ENCODE measurements at places on chromosomes 2 and 18.
A peak's percentile ranks its signal among the peaks of the same experiment; 100 is the strongest.

DNA sequence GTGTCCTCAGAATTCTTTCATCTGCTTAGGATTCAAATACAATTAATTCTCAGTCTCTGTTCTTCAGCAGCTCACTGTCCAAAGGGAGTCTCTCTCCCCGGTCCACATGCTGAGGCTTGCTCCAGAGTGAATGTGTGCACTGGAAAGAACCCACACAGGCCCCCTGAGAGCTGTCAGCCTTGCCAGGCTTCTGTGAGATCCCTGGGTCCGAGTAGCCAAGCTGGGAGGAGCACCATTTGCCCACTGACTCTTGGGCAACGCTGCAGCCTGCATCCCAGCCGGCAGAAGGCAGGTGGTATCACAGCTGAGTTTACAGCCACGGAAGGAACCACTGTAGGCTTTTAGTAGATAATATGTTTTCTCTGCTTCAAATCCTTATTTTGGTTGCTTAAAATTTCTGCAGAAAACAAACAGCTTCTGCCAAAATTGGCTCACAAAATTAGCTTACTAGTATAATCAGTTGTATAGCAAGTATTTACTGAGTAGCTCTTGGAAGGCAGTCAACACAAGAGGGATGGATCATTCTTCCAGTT, 21.4 kb upstream of the LTBP1 start:
- DNase-seq, result no peak

- DNase-seq, result no peak
Measured at GRCh38 chr2:1771626-1772280, 27.4 kb upstream of the PXDN start.

DNA sequence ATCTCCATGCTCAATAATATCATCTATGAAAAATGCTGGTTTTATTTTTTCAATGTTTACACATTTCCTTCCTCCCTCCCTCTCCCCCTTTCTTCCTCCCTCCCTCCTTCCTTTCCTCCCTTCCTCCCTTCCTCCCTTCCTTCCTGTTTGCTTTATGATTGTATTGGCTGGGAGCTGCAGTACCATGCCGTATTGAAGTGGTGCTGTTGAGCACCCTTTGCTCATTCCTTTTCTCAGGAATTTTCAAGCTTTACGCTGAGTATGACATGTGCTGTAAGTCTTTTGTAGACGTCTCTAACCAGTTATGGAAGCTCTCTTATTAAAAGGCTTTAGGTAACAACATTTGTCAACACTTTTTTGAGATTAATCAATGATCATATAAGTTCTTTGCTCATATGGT, 100.4 kb downstream of the SNTG2 start:
- DNase-seq, result no peak

- no peak for DNase-seq
Measured at GRCh38 chr2:178550352-178550751, 70.1 kb downstream of the PLEKHA3 start.

GRCh38 chr2:53231908-53232307, 535.7 kb upstream of the CHAC2 start:
- DNase-seq, result no peak

DNA sequence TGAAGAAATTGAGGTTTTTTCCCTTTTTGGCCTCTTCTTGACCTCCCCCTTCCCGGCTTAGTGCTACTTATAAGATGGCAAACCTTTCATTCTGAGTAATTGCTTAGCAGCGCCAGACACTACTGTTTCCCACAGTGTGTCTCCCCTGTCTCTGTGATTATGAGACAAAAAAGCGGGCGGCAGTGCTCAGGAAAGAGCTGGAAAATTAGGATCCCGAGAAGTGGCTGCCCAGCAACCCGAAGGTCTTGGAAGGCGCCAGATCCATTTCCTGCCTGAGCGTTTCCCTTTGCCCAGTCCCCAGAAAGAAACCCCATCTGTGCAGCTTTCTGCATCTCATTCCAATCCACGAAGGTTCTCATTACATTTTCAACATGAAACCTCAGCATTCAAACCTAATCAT, 191.9 kb upstream of the APCDD1 start:
- DNase-seq, result no peak

- no peak for DNase-seq
Measured at GRCh38 chr2:42804338-42804737, 12.0 kb upstream of the HAAO start.

- no peak for DNase-seq
Measured at GRCh38 chr2:4898706-4899105, 793.5 kb upstream of the SOX11 start.

DNA sequence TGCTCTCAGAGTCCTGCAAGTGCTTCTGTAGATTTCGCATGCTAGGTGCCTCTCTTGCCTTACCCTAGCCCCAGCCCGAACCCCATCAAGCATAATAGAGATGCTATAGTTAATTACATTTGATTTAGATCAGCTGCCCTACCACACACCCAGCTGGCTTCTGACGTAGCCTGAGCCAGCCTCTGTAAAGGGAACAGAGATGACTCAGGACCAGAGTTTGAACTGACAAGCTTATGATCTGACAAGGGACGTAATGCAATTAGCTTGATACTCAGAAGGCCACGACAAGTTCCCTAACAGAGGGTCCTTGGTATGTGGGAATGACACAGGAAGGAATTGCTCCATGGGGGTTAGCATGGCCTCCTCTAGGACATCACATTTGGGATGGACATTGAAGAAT, 126.6 kb downstream of the LRATD1 start:
- DNase-seq, result no peak

DNA sequence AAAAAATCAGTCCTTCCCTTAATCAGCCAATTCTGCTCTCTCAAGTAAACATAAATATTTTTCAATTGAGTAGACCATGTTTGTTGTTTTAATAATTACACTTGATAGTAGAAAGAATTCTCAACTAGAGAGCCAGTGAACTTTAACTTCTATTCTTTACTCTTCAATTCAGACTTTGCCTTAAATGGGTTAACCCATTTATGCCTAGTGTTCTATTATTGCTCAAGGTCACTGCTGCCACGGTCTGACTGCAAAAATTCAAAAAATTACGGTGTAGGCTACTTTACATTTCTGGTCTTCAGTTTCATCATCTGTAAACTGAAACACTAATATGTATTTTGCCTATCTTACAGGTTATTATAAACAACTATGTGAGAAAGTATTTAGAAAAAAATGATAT, 103.1 kb downstream of the TLK1 start:
- DNase-seq, result no peak

DNA sequence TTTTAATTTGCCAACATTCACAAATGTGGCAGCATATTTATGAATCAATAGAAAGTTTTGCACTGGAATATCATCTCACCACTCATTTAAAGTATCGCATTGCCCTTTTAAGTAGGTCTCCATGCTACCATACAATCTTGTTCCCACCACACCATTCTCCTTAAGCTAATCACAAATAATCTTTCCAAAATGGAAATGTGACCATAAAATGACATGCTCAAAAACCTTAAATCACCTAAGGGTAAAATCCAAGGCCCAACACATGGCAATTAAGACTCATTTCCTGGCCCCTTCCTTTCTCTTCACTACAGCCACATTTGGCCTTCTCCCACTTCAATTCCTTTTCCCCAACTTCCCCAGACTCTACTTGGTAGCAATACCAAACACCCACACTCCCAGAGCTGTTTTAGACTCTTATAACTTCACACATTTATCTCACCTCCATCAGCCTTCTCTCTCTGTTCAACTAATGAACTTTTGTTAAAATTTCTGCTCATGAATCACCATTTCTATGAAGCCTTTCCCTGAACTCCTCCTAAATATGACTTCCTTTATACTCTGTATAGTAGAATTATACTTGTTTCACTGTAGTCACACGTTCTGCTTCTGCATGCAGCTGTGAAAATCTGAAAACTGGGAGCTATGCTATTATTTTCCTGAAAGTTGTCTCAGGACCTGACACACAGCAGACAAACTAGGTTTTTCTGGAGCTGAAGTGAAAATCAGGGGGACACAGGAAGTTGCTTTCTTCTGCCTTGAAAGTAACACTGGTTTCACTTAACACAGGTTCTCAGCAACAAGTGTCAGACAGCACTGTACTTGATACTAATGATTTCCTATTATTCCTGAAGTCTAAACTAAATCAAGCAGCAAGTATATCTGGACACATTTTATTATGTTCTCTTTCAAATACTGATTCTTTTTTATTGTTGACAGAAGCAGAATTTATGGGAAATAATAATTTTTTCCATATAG, 303.9 kb downstream of the ZEB2 start:
- peak; percentile 2 for DNase-seq

DNA sequence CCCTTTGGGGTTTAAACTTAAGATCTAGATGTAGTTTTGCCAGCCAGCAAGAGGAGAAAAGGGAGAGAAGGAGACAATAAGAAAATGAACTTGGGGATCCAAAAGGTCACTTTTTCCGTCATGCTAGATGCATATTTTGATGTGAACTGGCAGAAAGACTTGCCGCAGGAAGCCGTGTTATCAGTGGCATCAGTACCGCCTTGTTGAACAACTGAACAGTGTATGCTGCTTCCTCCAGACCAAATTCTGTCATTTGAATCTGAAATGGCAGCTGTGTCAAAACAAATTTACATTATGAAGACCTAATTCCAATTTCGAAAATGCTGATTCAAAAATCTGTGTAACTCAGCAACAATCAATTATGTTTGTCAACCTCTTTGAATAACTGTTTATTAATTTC, 42.1 kb downstream of the TMEM200C start:
- DNase-seq, result no peak

GRCh38 chr2:46812361-46813019, 103.1 kb downstream of the MCFD2 start:
- no peak for DNase-seq

DNA sequence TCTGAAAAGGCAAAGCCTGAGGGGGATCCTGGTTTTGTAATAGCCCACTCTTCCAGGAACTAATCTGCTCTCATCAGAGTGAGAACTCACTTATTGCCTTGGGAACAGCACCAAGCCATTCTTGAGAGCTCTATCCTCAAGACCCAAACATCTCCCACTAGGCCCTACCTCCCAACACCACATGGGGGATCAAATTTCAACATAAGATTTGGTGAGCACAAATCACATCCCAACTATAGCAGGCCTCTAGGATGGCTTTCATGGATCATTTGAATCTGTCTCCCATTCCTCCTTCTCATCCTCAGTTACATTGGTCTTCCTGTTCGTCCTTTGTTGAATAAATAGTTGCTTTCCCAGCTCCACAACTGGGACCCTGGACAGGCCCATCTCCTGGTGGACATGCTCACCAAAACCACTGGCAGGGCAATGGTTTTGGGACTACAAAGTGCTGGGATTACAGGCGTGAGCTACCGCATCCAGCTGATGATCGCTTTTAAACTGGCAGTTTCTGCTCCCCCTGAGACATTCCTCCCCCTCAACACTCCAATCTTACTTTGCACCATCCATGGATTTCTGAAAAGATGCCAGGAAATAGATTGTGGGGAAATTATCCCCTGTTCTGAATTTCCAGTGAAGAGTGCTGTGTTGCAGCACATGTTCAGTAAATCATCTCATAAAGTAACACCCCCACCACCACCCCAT, 42.6 kb downstream of the MCFD2 start:
- DNase-seq, result no peak

GRCh38 chr18:49304751-49305150, 155.7 kb downstream of the DYM start:
- no peak for DNase-seq

- no peak for DNase-seq
Measured at GRCh38 chr2:190420801-190421200, 12.6 kb downstream of the MFSD6 start.

GRCh38 chr18:3885209-3885792, 435.3 kb downstream of the TGIF1 start:
- DNase-seq, result no peak

GRCh38 chr2:16400127-16400623, 265.5 kb downstream of the CYRIA start:
- DNase-seq, result no peak

DNA sequence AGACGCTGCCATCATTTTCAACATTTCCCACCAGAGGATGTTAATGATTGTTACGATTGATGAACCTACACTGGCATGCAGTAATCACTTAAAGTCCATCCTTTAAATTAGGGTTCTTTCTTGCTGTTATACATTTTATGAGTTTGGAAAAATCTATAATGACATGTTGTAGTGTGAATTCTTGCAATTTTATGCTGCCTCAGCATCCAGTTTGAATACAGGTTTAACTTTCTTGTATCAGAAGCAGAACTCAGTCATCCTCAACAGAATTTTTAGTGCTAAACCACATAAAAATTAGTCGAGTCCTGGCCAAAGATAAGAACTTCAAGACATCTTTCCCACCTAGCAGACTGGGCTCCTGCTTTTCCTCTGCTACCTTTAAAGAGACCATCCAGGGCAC, 303.3 kb downstream of the NUP35 start:
- no peak for DNase-seq

DNA sequence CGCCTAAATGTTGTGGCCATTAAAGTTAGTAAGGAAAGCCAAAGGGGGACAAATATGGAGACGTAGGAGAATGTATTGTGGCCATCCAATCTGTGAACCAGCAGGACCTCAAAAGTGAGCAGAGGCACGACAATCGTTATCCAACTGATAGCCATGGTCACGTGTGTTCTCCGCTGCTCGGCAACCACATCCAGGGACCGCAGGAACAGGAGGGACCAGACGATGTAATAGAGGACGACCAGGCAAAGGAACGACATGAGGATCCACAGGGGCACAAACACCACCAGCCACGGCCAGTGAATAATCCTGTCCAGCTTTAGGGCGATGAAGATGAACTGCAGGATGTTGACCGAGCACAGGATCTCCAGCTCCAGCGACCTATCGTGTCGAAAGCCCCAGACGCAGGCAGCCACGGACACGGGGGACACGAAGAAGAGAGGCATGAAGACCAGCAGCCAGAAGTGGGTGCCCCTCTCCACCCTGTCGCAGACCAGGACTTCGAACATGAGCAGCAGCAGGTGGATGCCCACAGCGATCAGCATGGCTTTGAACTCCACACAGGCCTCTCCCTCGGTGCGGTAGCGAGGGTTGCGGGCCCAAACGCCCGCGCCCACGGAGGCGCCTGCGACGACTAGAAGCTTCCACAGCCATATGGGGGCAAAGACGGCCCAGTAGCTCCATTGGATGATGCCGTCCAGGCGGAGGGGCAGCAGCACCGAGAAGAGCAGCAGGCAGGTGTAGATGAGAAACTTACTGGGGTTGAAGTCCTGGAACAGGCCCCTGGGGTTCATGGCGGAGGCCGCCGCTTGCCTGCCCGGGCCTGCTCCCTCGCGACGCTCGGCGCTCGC, 790 bp downstream of the TMEM185B start:
- DNase-seq, result no peak

GRCh38 chr2:105969552-105969951, 224.5 kb downstream of the UXS1 start:
- DNase-seq, result no peak

GRCh38 chr18:51425889-51426288, 228.4 kb upstream of the MEX3C start:
- DNase-seq, result no peak

GRCh38 chr2:217803653-217803960, 199.2 kb downstream of the TNS1 start:
- DNase-seq, result no peak

Data from CD4-positive, alpha-beta T cell treated with Interleukin-6 at 100 ng/mL for 8 hours (primary cell).